CD4-positive, alpha-beta T cell treated with Interleukin-12 subunit alpha and Interleukin-12 subunit beta, for 1 hour (primary cell): ENCODE measurements at places on chromosomes 12 and 14.
A peak's percentile ranks its signal among the peaks of the same experiment; 100 is the strongest.

GRCh38 chr12:121957861-121958515 is 39.6 kb downstream of the CFAP251 start:
- DNase-seq, result no peak

DNA sequence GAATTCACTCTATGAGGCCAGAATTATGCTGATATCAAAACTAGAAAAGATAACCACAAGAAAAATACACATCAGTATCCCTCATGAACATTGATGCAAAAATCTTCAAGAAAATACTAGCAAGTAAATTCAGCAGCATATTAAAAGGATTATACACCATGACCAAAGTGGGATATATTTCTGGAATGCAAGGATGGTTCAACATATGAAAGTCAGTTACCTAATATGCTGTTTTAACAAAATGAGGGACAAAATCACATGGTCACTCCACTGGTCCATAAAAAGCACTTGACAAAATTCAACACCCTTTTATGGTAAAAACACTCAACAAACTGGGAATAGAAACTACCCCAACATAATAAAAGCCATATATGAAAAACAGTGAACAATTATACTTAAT is 40.3 kb downstream of the TECPR2 start:
- no peak for DNase-seq

- no peak for DNase-seq
These were observed 450 bp upstream of the TDG start for GRCh38 chr12:103965255-103965589.

- peak; percentile 39 for DNase-seq
These were observed 41.1 kb downstream of the PRB3 start for GRCh38 chr12:11228296-11228879.

- no peak for DNase-seq
These were observed 114.8 kb upstream of the FUT8 start for GRCh38 chr14:65297744-65298143.

- no peak for DNase-seq
These were observed 171.3 kb downstream of the TMTC2 start for GRCh38 chr12:82857911-82858533.

DNA sequence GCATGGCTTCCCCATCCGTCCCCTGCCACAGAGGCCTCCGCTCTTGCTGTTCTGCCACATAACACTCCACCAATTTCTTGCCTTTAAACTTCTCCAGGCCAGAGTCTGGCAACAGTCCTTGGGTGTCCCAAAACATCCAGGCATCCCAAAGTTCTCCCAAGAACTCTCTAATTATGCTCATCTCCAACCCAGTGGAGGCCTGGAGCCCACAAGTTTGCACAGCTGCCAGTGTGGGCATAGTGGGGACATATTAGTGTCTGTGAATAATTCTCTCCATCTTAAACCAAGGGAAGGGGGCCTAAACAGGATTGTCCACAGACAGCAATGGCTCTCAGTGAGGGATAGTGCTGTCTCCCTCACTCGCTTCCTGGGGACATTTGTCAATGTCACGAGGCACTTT is 124.8 kb downstream of the NUAK1 start:
- no peak for DNase-seq

DNA sequence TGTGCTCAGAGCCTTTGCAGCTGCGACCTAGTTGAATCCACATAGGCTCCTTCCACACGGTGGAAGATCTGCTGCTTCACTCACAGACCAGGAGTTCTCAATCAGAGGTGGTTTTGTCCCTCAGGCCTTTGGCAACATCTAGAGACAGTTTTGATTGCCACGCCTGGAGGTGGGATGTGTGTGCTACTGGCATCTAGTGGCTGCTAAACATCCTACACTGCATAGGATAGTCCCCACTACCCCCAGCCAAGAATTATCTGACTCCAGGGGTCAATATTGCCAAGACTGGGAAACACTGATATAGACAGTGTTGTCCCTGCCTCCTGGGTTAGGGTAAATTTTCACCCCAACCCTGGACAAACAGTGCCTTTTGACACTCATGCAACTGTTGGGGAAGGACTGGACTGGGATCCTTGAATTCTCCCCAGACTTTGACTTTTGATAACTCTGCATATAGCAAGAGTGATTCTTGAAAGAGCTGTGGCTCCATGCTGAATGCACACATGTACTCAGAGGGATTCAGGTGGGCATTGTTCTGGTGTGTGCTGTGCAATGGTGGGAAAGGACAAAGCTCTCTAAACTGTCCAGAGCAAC is 39.8 kb downstream of the BAZ2A start:
- DNase-seq, result peak; percentile 9

GRCh38 chr12:66920205-66920604 is 241.3 kb upstream of the GRIP1 start:
- no peak for DNase-seq

- no peak for DNase-seq
These were observed 325.4 kb upstream of the SFSWAP start for GRCh38 chr12:131385313-131386166.

GRCh38 chr12:131085125-131085815 is 131.6 kb downstream of the ADGRD1 start:
- no peak for DNase-seq

- peak; percentile 65 for DNase-seq
These were observed at the start of gene ITGA7 for GRCh38 chr12:55707841-55708694. Gene ITGA7, minus strand, starts transcription at chr12:55707904. Its CDS starts 222 bp downstream, at chr12:55707682.

- no peak for DNase-seq
These were observed 336.4 kb downstream of the LRIG3 start for GRCh38 chr12:58583940-58584339.

- DNase-seq, result peak; percentile 32
These were observed 18.6 kb upstream of the PRKAB1 start for GRCh38 chr12:119649202-119649808.

DNA sequence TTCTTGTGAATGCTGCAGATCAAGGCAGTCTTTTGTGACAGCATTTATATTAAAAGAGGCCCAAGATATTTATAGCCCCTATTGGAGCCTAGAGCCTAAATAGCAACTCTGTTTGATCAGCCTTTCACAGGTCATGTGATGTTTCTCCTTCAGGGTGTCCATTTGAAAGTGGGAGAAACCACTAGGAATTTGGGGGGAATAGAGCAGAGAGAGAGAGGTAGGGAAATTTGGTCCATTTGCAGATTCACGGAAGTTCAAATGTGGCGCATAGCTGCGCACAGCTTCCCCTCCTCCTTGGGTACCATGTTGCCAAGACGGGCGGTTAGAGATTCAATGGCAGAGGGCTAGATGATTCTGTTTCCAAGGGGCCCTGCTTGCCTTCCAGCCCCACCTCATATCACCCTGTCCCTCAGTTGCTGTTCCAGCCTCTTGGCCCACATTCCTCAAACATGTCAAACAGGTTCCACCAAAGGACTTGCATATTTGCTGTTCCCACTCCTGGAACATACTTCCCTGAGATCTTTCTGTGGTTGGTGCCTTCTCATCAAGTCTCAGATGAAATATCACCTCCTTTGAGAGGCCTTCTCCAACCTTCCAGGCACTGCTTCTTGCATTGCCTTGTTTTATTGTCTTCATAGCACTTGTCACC is 220.8 kb downstream of the CHST11 start:
- DNase-seq, result no peak

- no peak for DNase-seq
These were observed 30.0 kb downstream of the NCKAP5L start for GRCh38 chr12:49798248-49798647.

- no peak for DNase-seq
These were observed 1005.9 kb upstream of the ATXN7L3B start for GRCh38 chr12:73531752-73532151.

GRCh38 chr14:32939254-32940065 is 781 bp downstream of the NPAS3 start:
- peak; percentile 4 for DNase-seq

GRCh38 chr12:23751641-23752040 is 197.8 kb downstream of the SOX5 start:
- no peak for DNase-seq

DNA sequence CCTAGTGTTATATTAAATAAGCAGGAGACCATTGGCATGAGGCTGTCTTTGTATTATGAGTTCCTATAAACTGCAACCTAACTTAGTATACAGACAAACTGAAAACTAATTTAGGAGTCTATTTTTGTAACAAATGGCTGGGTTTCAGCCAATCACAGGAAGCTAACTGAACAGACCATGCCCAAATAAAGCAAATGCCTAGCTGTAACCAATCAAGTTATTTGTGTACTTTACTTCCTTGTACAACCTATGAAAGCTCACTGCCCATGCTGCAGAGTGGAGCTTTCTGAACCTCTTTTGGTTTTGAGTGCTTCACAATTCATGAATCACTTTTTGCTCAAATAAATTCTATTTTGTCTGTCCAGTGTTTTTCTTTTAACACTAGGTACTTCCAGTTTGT is 41.6 kb downstream of the GUCY2C start:
- no peak for DNase-seq

DNA sequence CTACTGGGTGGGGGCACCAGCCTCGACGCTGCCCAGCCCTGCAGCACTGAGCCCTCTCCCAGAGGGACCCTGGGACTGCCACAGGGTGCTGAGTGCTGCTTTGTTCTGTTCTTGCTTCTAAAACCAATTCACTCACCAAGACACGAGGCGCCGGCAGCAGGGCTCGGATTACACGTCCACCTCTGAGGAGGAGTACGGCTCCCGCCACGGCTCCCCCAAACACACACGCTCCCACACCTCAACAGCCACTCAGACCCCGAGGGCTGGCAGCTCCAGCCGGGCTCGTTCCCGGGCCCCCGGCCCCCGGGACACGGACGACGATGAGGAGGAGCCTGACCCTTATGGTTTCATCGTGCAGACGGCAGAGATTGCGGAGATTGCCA is 24.3 kb downstream of the CEP170B start:
- no peak for DNase-seq

GRCh38 chr12:101620762-101621133 is 26.0 kb downstream of the MYBPC1 start:
- no peak for DNase-seq

DNA sequence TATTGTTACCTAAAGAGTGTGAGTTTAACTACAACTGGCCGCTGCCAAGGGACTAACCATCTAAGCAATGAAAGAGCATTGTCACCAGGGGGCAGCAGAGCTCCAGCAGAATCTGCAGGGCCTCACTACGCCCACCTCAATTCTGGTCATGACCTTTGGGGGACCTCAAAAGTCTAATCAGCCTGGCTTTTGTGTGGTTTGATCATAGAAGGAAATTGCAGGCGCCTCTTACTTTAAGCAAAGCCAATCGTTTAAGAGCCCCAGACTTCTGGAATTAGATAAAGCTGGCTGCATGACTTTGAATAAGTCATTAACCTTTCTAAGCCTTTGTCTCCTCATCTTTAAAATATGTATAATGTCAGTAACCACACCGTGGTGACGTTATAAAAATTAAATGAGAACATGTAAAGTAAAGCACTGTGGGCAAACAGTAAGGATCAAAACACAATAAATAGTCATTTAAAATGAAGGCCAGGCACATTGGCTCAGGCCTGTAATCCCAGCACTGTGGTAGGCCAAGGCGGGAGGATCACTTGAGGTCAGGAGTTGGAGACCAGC is 58.6 kb downstream of the TBX3 start:
- DNase-seq, result peak; percentile 10

- DNase-seq, result no peak
These were observed 10.9 kb upstream of the ADSS1 start for GRCh38 chr14:104712881-104713734.

- DNase-seq, result no peak
These were observed 5.5 kb downstream of the MAP3K12 start for GRCh38 chr12:53493610-53494391.

DNA sequence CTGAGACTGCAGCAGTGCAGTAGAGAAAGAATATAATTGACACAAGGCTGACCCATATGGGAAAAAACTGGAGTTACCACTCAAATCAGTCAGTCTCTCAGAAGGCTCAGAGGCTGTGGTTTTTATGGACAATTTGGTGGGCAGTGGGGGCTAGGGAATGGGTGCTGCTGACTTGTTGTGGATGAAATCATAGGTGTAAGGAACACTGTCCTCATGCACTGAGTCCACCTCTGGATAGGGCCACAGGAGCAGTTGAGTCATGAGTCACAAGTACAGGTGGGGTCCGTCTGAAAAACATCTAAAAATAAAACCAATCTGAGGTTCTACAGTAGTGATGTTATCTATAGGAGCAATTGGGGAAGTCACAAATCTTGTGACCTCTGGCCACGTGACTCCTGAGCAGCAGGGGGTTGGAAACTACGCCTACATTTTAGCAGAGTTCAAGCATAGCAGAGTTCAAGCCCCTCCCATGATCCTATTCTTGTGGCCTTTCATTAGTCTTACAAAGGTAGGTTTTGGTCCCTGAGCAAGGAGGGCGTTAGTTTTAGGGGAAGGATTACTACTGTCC is 18.1 kb upstream of the SGPP1 start:
- DNase-seq, result peak; percentile 23

- no peak for DNase-seq
These were observed 90.3 kb downstream of the TPH2 start for GRCh38 chr12:72028966-72029365.

GRCh38 chr12:56749359-56749758 is 2.8 kb downstream of the PRIM1 start:
- DNase-seq, result no peak

DNA sequence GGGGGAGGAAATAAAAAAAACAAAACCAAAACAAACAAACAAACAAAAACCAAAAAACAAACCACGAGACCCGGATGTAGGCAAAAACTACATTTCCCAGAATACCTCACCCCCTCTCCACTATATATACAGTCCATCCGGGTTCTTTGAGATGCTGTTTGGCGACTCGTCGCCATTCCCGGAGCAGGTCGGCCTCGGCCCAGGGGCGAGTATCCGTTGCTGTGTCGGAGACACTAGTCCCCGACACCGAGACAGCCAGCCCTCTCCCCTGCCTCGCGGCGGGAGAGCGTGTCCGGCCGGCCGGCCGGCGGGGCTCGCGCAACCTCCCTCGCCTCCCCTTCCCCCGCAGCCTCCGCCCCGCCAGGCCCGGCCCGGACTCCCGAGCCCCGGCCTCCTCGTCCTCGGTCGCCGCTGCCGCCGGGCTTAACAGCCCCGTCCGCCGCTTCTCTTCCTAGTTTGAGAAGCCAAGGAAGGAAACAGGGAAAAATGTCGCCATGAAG is at the start of gene RNF10:
TSS of gene RNF10 (plus strand) at position 154 of the 500 bp plus-strand sequence. CDS start 456 bp downstream, outside the sequence.
- DNase-seq, result peak; percentile 91

DNA sequence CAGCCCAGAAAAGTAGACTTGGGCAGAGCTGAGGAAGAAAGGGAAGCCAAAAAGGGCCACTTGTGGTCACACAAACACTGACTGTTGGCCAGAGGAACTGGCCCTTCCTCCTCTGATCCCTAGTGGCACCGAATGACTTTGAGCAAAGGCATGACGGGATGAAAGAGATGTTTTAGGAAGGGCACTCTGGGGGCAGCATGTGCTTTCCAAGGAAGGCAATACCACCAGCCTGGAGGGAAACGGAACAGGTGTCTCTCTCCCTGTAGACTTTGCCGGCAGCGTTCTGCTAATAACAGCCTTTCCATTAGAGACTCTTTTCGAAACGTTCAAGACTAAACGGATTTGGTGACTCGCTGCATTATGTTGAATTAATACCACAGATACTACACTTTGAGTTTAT is 12.3 kb upstream of the FBXO21 start:
- no peak for DNase-seq

DNA sequence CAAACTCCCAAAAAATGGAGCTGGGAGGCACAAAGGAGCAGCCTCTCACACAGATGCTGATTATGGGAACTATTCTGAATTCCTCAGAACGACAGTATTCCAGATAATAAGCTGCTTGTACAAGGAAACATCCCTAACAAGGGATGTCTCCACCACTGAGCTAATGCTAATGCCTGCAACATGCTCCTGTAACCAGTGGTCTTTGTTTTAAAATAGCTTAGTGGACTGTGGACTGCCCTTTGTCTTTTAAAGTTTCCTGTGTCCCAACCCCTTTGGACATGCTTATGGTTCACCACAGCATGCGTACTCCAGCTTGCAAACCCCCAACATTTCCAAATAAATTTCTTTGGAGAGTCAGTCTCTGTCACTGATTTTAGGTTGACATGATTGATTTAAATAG is 16.4 kb upstream of the PITPNM2 start:
- no peak for DNase-seq
